ENCODE measurements at places on chromosomes 1 and 21.
A peak's percentile ranks its signal among the peaks of the same experiment; 100 is the strongest.

DNA sequence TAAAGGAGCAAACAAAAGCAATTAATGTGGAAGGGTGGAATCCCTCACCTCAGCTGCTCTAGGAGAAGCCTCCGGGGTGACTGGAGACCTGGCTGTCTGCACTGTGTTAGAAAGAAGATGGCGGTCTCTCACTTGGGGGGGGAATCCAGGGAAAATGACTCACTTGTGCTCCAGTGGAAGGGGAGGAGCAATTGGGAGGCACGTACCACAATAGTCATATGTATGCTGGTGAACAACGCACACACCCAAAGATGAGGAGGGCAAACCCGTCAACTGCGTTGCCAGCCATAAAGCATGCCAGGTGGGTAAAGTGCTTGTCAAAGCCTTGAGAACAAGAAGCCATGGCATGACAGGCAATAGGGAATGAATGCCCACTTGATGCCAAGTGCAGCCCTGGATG, 22.1 kb downstream of the PLEKHA6 start:
- DNase-seq = no peak

- DNase-seq = no peak
Observed at GRCh38 chr1:52072291-52072690, 16.2 kb downstream of the BTF3L4 start.

- DNase-seq = peak; percentile 60
Observed at GRCh38 chr21:28547766-28548165, 444.9 kb downstream of the LTN1 start.

DNA sequence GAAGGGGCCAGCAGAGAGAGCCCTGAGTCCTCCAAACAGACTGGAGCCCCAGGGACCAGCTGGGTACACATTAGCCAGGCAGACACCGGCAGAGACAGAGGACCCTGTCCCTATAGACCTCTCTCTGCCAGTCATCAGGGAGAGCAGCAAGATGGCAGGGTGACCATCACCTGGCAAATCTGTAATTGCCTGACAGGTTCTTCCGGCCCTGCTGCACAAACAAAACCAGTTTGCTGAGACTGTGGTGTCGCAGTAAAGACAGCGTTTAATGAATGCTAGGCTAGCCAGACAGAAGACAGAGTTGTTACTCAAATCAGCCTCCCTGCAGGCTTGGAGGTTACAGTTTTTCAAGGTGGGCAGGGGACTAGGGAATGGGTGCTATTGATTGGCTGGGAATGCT, 618.9 kb downstream of the NPHP4 start:
- DNase-seq = no peak

DNA sequence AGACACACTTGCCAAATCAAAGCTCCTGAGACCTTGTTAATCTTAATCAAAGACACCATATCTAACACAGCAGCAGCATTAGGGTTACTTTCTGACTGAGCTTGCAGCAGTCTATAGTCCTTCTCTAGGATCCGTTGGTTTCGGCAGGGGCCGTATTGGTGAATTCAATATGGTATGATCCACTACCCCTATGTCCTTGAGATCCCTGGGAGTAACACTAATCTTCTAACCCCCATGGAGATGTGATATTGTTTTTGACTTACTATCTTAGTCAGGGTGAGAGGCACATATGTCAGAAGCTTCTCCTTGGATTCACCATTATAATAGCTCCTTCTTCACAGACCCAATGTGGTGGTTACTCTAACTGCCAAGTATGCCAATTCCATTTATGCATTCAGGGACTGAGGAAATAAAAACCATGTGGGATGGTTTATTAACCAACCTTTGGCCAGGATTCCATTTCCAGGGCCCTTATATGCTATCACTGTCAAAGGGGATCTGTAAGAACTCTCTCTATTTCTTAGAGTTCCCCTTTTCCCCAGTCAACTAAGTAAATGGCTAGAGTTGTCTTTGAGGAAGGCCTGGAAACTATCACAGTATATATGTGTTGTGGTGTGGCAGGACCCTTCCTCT, 673.6 kb upstream of the USP24 start:
- no peak for DNase-seq

- no peak for DNase-seq
Observed at GRCh38 chr1:33186936-33187335, 5.1 kb upstream of the TRIM62 start.

GRCh38 chr1:7424352-7424890, 346.7 kb upstream of the VAMP3 start:
- DNase-seq = no peak

- DNase-seq = no peak
Observed at GRCh38 chr1:85599076-85599491, 18.5 kb downstream of the CCN1 start.

- peak; percentile 7 for DNase-seq
Observed at GRCh38 chr1:41319106-41319755, 42.0 kb upstream of the FOXO6 start.

Data from AG20443 (cell line).